Thymus (tissue), 14 donors: ENCODE measurements at places on chromosomes 2 and 18.

DNA sequence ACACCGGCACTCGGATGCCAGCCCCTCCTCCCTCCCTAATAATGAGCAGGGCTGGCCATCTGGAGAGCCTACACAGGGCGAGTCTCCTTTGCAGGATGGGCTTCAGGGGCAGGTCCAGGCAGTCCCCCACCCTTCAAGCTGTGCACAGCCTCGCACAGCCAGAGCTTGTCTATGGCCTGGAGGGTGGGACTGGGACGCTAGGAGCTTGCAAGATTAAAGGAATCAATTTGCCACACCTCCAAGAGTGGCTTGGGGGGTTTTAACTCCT lies 43.9 kb upstream of the OTOF start:
- DNase-seq = no peak

DNA sequence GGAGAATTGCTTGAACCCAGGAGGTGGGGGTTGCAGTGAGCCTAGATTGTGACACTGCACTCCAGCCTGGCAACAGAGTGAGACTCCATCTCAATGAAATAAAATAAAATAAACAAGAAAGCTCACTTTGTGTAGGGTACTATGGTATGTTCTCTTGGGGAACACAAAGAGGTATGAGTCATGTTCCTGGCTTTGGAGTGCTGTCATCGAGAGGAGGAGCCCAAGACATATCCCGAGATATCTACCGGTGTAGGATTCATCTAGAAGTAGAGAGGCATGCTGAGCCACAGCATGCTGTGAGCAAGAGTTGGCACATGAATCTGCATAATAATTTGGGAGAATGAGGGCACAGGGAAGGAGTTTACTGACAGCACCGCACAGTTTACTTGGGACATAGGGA lies 244.9 kb upstream of the EPHA4 start:
- DNase-seq = no peak

DNA sequence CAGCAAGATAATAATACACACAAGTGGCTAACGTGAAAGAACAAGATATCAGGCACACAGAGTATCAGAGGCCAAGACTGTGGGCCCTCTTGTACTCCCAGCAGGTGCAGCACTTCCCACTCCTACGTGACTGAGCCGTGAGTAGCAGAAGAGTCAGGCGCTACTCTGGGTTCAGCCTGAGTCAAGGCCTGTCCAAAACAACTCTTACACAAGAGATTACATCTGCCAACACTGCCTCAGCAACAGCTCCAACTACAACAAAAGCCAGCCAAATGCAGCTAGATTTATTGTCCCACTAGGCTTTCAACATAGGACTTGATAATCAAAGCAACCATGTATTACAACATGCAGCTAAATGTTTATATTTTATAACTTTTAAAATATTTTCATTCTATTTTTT lies 56.2 kb downstream of the ITSN2 start:
- no peak for DNase-seq

DNA sequence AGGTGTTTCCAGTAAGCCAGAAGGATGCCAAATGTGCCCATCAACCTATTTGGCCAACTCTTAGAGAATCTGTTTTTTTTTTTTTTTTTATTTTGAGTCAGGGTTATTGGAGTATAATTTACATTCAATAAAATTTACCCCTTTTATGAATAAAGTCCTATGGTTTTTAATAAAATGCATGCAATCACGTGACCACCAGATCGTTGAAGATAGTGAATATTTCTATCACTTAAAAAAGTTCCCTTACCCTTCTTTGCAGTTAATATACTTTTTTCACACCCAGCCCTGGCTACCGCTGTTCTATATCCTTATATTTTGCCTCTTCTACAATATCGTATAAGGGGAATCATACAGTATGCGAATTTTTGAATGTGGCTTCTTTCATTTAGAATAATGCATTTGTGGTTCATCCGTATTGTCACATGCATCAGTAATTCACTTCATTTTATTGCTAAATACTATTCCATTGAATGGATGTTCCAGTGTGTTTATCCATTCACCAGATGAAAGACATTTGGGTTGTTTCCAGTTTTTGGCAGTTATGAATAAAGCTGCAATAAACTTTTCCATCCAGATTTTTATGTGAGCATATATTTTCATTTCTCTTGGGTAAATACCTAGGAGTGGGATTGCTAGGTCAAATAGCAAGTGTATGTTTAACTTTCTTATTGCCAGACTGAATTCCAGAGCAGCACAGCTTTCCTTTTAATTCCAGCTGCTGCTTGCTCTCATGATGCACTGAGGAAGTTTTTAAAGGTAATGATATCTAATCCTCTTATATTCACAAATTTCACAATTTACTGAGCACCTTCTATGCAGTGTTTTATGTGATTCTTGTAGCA lies 156.3 kb upstream of the NT5C1B start:
- DNase-seq = no peak

DNA sequence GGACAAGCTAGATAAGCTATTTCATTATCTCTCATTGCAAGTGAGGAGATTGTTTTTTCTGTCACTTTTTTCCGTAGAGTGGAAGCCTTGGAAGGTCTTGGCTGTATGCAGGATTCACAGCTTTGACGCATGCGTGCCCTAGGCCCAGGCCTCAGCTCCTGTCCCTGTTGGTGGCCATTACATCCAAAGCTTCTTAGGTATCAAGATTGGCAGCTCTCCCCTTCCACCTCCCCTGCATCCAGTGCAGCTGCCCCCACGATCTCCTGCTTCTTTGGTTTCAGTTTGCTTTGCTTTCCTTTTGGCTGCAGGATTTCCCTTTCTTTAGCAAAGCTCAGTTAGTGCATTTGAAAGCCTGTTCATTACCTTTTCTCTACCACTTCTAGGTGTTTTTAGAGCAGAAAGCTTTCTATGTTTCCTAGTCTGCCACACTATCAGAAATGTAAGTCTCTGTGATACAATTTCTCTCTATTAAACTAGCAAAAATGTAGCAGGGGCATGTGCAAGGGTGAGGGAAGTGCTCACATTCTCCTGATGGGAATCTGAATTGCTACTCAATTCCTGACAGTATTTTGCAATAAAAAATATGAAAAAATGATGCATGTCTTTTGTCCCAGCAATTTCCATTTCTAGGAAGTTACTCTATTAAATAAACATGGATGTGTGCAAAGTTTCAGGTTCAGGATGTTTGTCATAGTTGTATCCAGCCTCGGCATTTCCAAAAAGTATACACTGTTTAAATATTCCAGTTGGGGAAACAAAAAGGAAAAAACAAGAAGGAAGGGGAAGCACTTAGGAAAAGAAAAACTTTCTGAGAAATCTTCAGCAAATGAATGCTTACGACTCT lies 91.2 kb downstream of the LIPG start:
- no peak for DNase-seq

DNA sequence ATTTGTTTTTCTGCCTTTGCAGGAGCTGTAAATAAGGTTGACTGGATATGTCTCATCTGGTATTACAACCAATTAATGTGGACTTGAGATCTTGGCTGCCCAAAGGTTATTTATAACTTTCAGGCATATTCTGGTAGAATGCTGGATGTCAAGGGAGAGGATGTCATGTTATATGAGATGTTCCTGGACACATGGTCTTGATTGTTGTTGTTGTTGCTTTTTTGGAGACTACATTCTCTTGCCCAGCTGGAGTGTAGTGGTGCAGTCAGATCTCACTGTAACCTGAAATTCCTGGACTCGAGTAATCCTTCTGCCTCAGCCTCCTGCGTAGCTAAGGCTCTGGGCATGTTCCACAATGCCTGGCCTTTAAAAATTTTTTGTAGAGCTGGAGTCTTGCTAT lies 83.3 kb downstream of the LCLAT1 start:
- DNase-seq = no peak

DNA sequence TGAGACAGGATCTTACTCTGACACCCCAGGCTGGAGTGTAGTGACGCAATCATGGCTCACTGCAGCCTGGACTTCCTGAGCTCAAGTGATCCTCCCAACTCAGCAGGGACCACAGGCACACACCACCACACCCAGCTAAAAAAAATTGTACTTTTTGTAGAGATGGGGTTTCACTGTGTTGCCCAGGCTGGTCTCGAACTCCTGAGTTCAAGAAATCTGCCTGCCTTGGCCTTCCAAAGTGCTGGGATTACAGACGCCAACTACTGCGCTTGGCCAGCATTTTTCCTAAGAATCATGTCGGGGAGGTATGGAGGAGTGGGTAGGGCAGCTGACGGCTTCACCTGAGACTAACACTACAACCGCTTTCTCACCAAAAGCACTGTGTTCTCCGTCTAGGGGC lies 50.4 kb downstream of the CYP26B1 start:
- DNase-seq = no peak

GRCh38 chr2:177256695-177257094 lies 7.8 kb downstream of the NFE2L2 start:
- DNase-seq = no peak

DNA sequence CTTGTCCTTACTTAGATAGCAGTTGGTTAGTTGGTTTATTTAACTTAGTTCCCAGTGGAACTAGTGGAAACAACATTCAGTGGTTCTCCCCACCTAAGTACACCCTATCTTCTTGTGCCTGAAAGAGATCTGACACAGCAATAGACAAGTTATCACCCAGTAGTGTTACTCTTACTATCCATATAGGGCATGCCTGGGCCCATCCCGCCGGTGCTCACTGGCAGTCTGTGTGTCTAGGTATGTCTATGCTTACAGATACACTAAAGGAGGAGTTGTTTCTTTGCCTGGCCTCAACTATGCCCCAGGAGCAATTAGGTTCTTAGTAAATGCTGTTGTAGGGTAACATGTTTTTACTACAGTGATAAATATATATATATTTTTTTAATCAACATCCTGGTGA lies 12.0 kb upstream of the NRP2 start:
- DNase-seq = no peak
